ENCODE measurements at places on chromosomes 2 and 18.
A peak's percentile ranks its signal among the peaks of the same experiment; 100 is the strongest.

DNA sequence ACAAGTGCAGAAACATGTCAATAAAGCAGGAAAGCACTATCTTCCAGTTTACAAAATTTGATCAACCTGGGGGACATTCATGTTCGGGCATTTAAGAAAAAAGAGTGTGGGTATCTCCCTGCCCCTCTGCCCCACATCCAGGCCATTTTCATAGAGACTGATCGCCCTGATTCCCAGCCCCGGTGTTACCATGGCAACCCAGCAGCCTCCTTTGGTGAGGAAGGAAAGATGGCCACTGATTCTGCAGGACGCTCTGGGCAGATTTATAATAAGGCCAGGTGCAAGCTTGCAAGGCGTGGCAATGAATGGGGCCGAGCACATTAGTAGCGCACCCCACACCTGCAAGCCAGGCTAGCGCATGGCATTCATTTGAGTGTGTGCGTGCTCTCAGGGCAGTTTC is 36.7 kb upstream of the ARL4C start:
- DNase-seq = no peak

GRCh38 chr2:71699428-71699827 is 246.1 kb downstream of the DYSF start:
- DNase-seq = no peak

DNA sequence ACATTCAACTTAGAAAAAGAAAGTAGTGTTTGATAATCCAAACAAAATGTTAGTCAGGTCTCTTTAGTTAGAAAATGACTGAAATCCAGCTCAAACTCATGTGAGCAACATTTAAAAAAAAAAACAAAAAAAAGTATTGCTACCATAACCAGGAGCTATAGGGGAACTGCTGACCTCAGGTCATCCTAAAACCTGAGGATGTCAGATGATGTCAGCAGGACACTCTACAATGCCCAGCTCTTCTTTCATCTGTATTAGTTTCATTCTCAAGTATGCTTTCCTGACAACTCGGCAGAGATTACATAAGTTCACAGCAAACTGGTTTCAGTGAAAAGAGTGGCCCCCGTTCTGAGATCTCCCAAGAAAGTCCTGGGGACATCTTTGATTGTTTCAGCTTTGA is 4.2 kb upstream of the ESCO1 start:
- DNase-seq = peak; percentile 31

GRCh38 chr2:96341641-96342040 is 6.1 kb downstream of the NCAPH start:
- no peak for DNase-seq

DNA sequence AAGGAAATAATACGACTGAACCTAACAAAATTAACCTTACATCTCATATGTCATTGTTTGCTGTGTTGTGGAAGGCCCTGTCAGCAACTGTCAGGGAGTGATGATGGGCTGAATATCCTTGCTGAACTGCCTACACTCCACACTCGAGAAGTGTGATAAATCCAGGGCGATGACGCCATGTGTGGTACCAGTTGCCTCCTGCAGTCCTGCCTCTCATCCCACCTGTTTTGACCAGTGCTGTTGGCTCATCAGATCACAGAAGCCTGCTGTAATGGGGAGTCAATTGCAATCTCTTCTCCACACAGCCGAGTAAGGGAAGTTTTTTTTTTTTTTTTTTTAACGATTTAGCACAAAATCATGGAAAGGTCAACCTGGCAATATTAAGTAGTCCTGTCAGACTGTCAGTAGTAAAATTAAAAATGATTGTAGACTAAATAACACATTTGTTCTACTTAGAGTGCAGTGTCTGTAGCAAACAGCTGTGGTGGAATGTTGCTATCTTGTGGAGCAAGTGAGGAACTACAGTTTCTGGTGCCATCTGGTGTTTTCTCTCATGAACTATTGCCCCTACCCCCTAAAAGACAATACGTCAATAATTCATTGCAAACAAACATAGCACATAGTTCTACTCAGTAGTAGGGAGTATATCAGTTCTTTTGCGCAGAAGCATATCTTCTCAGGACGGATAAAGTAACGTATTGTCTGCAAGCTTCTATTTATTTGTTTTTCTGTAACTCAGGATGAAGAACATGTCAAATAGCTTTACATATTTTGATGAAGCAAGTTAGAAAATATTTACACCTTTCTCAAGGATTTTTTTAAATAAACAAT is 347.6 kb downstream of the CTNNA2 start:
- DNase-seq = peak; percentile 1

- DNase-seq = no peak
These were observed 138.5 kb downstream of the MTX2 start for GRCh38 chr2:176407706-176408105.
